NCI-H2171 treated with DMSO at 0.1 percent for 48 hours (cell line): ENCODE measurements at places on chromosomes 13 and 19.
A peak's percentile ranks its signal among the peaks of the same experiment; 100 is the strongest.

GRCh38 chr19:46488551-46488950, 7.1 kb downstream of the PNMA8B start:
- no peak for DNase-seq

GRCh38 chr19:2461751-2462634, 5.2 kb upstream of the LMNB2 start:
- peak; percentile 68 for DNase-seq

- DNase-seq: no peak
Measured at GRCh38 chr19:58569191-58569942, 3.8 kb downstream of the MZF1 start.

DNA sequence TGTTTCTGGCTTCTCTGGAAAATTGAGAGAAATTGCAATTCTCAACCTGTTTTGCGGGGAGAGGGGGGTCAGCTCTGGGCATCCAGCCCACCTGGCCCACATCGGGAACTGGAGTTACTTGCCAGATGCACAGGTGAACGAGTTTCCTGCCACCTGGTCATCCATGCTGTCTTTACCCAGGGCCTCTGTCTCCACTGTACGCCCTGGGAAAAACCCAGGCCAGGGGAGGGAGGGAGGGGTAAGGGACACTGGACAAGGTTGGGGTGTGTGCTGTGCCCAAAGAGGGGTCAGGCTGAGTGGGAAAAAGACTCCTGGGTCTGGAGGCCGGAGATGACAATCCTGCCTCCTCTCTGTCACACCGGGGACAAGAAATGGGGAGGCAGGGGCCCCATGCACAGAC, 307.6 kb downstream of the ZNF536 start:
- DNase-seq: peak; percentile 17

- no peak for DNase-seq
Measured at GRCh38 chr13:34939771-34940170, 2.3 kb upstream of the NBEA start.

GRCh38 chr19:10730932-10731331, 13.1 kb downstream of the DNM2 start:
- DNase-seq: no peak

DNA sequence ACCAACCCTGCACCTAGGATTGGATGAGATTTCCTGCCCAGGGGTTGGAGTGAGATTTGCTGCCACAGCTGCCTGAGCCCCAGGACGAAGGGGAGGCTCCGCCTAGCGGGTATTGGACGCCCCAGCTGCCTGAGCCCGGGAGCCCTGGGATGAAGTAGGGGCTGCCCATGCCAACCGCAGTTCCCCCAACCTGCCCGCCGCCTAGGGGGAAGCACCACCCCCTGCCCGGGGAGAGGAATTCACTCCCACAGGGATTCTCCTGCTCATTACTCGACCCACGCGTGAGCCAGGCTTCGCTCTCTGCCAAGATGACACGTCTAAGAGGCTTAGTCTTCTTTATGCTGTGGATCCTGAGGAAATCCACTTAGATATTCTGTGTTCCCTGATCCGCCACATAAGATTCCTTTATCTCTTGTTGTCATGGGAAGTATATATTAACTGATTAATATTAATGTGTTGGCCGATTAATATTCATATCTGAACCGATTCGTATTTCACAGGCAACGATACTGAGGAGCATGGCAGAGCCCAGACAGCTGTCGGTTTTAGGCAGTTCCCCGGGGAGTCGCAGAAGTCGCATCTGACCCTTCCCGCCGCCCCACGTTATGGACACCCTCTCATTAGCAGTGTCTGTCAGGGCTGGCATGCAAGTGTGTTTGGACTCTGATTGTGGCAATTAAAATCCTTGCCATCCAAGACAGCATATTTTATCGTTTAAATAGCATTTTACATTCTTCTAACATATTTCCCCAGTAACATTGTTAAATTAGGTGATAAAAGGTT, 44.5 kb upstream of the KCTD15 start:
- peak; percentile 47 for DNase-seq

- no peak for DNase-seq
Measured at GRCh38 chr13:29958476-29958875, 108.1 kb upstream of the UBL3 start.

GRCh38 chr19:41324921-41325639, 15.1 kb downstream of the CCDC97 start:
- no peak for DNase-seq

- DNase-seq: no peak
Measured at GRCh38 chr19:10816691-10817090, 19.3 kb downstream of the TMED1 start.

DNA sequence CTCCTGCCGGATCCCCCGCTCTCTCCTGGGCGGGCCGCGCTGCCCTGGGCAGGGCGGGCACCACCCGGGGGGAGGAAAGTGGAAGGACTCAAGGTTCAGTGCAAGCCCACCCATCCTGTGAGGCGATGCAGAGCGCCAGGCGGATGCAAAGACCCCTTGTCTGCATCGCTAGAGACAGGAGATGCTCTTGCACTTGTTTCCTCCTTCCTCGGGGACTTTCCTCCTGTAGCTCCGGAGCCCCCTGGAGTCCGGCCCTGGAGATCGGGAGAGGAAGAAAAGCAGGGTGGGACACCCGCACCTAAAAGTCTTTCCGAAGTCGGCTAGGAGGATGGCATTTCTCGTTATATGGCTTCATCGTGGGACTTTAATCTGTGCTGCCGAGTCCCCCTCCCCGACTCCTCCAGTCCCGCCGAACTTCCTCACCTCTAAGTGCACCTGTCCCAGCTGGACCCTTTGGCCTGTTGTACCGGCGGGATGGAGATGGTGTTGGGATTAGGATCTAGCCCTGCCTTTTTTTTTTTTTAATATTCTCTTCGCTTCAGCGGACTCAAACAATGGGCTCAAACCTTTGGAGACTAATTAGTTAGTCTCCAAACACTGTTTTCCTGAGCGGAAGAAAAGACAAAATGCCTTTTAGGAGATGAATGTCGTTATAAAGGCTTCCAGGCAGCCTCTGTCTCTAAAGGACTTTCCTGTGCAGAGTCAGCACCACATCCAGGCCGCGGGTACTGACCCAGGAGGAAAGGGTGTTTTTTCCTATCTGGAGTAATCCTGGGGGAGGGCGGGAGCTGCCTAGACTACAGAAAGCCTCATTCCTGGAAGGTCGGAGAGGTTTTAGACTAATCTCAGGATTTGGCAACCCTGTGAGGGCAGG, 725 bp downstream of the FAM124A start:
- peak; percentile 68 for DNase-seq

GRCh38 chr19:38451036-38451435, 17.5 kb downstream of the RYR1 start:
- DNase-seq: no peak

GRCh38 chr13:113146750-113147149, 11.7 kb upstream of the PROZ start:
- no peak for DNase-seq
